ENCODE measurements at places on chromosomes 12 and 14.

- DNase-seq, result no peak
Measured at GRCh38 chr14:61484826-61485584, 163.6 kb downstream of the PRKCH start.

DNA sequence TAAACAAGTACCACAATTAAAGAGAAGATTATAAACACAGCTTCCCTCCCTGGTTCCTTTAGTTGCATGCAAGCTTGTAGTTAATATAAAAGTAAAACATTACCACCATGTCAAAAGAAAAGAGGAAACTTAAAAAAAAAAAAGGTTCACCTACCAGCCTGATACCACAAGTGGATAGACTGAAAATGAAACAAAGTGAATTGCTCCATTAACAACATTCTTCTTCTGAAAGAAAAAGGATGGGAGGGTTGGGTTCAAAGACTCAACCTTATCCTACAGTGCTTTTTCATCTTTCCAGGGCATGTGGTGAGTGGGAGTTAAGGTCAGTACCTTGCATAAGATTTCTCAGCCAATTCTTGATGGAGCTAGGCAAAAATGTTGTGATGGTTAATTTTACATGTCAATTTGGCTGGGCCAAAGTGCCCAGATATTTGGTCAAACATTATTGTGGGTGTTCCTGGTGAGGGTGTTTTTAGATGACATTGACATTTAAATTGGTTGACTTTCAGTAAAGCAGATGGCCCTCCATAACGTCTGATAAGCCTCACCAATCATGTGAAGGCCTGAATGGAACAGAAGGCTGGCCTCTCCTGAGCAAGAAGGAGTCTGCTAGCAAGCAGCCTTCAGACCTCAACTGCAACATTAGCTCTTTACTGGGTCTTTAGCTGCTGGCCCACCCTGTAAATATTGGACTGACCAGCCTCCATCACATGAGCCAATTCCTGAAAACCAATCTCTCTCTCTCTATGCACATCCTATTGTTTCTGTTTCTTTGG lies 28.8 kb downstream of the VCPKMT start:
- DNase-seq, result no peak

- DNase-seq, result no peak
Measured at GRCh38 chr14:98207415-98207814, 1064.6 kb downstream of the BCL11B start.

- no peak for DNase-seq
Measured at GRCh38 chr12:87836190-87836589, 193.0 kb downstream of the C12orf50 start.

- no peak for DNase-seq
Measured at GRCh38 chr12:66190519-66191370, 1.7 kb downstream of the IRAK3 start.

- no peak for DNase-seq
Measured at GRCh38 chr12:64666054-64666914, 56.0 kb downstream of the RASSF3 start.
